ENCODE measurements at places on chromosomes 7 and 10.
A peak's percentile ranks its signal among the peaks of the same experiment; 100 is the strongest.

GRCh38 chr10:13844651-13845050 lies 257.9 kb downstream of the PRPF18 start:
- no peak for DNase-seq

DNA sequence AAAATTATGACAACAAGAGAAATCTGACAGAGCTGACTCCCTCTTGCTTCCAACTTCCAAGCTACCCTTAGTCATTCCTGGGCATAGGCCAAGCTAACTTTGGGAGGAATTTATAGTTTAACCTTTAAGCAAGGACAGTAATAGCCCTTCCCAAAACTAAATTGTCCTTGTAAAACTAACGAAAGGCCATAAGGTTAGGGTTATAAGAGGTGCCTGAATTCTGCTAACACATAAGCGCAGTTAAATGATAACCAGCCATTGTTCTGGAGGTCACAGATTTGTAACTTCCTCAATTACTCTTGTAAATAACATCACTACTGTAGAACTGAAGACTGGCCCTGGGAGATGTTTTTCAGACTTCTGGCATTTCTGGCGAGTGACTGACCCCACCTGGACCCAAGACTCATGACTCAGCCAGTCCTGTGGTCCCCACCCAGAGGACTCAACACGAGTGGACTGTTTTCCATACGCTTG lies 481.2 kb downstream of the KCNMA1 start:
- DNase-seq = no peak

DNA sequence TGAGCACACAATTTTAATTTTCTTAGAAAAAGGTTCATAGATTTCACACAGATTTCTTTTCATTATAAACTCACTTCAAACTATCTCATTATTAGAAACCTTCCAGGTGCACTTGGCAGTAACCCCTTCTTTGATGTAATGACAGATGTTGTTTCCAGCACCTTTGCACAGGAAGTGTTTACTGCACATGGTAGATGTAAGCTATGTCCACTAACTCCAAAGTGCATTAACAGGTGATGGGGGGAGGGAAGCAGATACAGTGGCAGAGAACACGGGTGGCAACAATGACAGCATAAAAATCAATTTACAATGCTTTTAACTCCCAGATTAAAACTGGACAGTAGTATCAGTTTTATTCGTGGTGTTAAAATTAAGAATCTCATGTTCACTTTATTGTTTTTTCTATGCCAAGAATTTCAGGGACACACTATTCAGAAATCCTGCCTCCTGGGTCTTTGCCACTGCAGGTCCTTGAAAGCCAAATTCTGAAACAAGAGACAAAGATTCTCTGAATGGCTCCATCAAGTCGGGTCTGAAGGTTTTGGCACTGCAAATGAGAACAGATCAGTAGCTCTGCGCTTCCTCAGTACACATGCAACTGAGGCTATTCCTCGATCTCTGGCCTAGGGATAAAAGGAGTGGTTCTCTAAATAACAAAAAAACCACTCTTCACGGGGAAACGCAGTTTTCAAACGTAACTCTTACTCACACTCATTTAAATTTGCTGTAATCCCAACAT lies 187.7 kb downstream of the JAZF1 start:
- DNase-seq = no peak

DNA sequence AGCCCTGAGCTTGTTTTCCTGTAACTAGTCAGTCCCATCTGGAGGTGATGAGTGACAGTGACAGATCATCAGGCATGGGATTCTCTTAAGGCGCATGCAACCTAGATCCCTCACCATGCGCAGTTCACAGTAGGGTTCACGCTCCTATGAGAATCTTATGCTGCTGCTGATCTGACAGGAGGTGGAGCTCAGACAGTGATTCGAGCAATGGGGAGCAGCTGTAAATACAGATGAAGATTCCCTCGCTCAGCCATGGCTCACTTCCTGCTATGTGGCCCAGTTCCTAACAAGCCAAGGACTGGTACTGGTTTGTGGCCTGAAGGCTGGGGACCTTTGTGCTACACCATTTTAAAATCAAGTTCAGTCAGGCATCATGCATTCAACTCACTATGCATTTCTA lies 221.7 kb downstream of the KIAA1217 start:
- DNase-seq = no peak

DNA sequence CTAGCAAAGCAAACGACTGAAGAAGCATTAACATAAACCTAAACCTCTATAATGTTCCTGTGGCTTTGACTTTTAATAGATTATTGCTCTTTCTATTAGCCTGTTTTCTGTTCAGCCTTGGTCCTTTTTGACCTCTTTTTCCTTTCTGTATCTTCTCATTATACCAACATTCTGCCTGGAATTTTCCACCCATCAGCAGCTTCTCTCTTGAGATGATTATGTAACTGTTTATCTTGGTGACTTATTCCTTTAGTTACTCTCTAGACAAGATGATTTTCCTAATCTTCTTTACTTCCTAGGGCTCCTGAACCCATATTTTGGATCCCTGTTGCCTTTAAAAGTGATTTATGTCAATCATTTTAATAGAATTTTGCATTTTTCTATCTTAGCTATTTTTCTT lies 81.1 kb downstream of the MYO3A start:
- no peak for DNase-seq

GRCh38 chr7:134332892-134333291 lies 16.2 kb upstream of the SLC35B4 start:
- no peak for DNase-seq

- DNase-seq = peak; percentile 65
These were observed 163.3 kb downstream of the MAD1L1 start for GRCh38 chr7:2069472-2069860.

DNA sequence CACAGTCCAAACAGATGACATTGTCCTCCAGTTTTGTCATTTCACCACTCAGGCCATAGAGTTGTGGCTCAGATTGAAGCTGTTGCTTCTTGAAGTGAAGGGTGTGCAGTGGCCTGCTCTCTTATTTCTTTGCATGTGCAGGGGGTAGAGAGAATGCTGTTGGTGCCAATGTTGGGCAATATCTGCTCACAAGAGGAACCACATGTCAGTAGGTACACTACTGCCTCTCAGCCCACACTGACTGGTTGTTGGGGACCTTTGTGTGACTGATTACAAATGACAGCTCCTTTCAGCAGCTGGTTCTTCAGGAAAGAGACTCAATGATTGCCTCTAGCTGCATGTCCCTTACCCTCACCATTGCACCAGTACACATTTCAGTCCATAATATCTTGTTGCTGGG lies 21.9 kb upstream of the SFTPA1 start:
- DNase-seq = no peak

DNA sequence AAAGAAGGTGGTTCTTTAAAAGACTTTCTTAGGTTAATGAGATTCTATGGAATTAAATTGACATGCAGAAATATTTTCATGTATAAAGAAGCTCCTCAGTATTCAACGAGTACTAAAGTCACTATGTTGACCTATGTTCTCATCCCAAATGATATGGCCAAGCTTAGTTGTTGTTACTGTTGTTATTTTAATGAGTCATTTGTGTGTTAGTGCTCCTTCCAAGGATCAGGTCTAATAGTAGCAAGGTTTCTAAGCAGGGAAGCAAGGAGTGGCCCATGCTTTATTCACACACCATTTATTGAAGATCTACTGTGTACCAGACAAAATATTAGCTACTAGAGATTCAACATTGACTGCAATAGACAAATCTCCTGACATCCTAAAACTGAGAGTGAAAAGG lies 41.9 kb downstream of the LRRN3 start:
- no peak for DNase-seq

Data from ecto neural progenitor cell (in vitro differentiated cells).